ENCODE measurements at places on chromosomes 1 and 21.

- no peak for DNase-seq
Observed at GRCh38 chr1:178337091-178337706, 159.6 kb downstream of the CLEC20A start.

DNA sequence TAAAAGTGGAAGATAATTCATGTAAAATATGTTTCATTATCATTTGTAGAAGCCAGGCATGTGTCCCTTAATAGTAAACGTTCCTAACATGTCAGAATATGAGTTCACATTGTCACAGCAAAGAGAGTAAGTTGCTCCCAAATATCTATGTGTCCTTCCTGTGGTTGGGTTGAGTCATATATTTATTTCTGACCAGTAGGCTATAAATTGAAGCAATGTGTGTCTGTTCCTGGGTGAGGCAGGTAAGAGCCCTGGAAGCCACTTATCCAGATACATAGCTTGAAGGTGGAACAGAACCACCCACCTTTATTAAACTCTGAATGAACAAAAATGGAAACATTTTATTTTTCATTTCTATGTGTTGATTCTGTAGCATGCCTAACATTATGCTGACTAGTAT, 2251.6 kb downstream of the NCAM2 start:
- no peak for DNase-seq

- no peak for DNase-seq
Observed at GRCh38 chr1:23854568-23854967, 13.5 kb downstream of the FUCA1 start.

DNA sequence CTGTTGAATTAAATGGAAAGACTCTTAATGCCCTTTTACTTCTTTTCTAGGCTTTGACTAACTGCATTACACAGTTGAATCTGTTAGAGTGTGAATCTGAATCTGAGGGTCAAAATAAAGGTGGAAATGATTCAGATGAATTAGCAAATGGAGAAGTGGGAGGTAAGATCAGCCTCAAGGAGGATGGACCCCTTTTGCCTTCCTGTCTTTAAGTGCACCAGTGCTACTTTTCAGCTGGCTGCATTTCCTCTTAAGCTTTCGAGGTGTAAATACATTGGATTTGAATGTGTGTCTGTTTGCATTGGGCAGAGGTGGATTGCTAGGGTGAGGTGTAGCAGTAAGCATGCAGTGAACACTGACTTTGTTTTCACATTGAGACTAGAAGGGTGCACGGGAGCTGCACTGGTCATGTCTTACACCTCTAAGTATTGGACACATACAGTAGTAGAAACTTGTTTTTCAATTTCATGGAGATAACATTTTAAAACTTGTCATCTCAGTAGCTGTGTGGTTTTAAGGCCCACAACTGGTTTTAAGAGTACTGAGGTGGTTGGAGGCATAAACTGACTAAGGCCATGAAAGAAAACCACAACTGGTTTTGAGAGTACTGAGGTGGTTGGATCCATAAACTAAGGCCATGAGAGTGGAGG, 35.4 kb downstream of the MIA3 start:
- no peak for DNase-seq

DNA sequence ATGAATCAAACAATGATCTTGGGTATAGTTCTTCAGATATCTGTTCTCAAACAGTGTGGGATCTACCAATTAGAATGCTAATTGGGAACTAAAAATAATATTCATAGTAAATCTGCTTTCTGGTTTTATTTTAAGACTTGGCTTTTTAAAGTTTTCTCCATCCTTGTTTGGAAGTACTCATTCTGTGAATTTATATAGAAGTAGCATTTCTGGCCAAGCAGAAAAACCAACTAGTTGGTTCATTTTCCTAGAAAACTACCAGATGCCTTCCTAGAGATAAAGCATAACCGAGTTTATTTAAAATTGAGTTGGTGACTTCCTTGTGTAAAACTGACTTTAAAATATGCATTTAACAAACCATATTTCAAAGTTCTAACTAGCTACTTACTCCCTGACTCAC, 48.8 kb downstream of the DNM3 start:
- DNase-seq, result no peak

- no peak for DNase-seq
Observed at GRCh38 chr1:173581383-173582079, 21.3 kb downstream of the SLC9C2 start.

- no peak for DNase-seq
Observed at GRCh38 chr1:70427976-70428375, 16.9 kb downstream of the CTH start.

DNA sequence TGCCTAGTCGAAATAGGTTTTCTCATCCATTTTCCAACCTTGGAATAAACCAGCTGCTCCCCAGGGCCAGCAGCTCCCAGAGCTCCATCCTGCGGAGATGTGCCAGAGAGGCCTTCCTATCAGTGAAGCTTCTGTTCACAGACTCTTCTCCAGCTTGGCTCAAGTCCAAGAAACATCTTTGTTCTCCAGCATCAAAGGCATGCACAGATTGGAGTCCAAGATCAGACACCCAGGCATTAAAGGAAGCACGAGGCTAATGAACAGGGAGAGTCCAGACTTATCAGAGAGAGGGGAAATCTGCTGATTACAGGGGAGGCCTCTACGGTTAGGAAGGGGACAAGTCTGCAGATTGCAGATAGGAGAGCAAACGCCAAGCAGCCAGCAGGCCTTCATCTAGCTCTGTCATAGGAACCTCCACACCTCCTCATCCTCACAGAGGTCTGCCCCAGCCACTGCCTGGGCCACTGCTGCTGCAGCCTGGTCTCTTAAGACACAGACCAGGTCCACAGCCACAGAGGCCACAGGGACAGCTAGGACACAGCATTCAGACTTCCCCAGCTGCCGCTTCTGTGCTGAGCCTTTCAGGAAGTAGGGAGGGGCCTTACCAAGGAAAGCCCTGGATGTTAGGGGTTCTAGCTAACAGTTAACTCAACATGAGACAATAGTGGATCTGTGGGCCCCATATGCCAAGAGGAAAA, 3.4 kb downstream of the PRR9 start:
- peak; percentile 36 for DNase-seq

DNA sequence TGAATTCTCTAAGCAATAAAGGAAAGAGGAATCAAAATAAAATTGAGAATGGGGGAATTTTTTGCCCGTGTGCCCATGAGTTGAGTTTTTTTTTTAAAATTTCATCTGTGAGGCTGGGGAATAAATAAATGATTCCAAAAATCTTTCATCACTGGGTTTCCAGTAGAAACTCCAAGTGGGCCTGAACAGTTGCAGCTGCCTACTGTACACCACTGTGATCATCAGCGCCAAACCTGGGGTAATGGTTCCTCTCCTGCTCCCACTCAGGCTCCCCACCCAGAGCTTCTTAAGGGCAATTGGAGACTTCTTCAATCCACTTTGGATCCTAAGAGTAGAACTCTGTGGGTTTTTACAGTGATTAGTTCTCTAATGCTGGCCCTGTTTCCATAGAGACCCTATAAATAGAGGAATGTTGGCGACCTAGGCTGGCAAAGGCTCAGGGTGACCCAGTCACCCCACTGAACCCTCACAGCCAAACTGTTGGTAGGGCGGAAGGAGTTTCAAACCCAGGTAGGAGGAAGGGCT, 9.3 kb downstream of the TMCC2 start:
- DNase-seq, result no peak

GRCh38 chr1:218328769-218329168, 16.4 kb upstream of the TGFB2 start:
- DNase-seq, result no peak

- DNase-seq, result no peak
Observed at GRCh38 chr1:117658676-117659075, 52.8 kb downstream of the TENT5C start.

DNA sequence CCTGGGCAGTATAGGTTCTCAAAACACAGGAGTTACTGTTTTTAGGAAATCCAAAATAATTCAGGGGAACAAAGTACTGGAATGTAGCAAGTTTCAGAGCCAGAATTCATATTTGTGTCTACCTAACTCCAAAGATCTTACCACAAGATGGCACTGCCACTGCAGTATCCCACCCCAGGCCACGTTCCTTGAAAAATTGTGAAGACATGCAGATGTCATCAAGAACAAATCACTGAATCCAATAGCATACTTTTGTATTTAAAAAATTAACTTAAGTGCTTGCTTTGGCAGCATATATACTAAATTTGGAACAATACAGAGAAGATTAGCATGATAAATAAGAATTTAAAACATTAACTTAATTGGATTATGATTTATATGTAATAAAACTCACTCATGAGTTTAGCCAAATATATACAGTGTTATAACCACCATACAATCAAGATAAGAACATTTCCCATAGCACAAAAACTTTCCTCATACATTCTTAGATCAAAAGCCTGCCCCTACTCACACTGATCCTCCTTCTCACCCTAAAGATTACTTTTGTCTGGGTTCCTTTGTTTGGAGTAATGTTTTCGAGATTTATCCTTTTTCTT, 209.9 kb downstream of the FAF1 start:
- no peak for DNase-seq

- DNase-seq, result no peak
Observed at GRCh38 chr1:39960431-39960958, 5.5 kb downstream of the MFSD2A start.

- peak; percentile 47 for DNase-seq
Observed at GRCh38 chr1:54227091-54227602, 27.2 kb downstream of the MRPL37 start.

DNA sequence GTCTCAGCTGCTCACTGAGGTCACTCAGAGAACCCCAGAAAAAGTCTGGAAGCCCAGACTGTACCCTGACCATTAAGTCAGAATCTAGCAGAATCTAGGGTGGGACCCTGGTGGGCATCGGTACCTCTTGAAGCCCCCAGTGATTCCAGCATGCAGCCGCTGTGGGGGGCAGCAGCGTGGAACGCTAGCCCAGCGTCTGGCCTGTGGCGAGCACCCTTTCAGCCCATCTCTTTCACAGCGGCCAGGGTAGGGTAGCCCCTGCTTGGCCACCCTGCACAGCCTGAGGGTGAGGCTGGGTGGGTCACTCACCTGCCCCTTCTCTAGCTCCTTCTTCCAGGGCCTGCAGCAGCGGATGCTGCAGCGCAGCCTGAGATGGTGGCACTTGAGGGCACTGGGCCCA, 16.3 kb downstream of the C1orf167 start:
- no peak for DNase-seq

DNA sequence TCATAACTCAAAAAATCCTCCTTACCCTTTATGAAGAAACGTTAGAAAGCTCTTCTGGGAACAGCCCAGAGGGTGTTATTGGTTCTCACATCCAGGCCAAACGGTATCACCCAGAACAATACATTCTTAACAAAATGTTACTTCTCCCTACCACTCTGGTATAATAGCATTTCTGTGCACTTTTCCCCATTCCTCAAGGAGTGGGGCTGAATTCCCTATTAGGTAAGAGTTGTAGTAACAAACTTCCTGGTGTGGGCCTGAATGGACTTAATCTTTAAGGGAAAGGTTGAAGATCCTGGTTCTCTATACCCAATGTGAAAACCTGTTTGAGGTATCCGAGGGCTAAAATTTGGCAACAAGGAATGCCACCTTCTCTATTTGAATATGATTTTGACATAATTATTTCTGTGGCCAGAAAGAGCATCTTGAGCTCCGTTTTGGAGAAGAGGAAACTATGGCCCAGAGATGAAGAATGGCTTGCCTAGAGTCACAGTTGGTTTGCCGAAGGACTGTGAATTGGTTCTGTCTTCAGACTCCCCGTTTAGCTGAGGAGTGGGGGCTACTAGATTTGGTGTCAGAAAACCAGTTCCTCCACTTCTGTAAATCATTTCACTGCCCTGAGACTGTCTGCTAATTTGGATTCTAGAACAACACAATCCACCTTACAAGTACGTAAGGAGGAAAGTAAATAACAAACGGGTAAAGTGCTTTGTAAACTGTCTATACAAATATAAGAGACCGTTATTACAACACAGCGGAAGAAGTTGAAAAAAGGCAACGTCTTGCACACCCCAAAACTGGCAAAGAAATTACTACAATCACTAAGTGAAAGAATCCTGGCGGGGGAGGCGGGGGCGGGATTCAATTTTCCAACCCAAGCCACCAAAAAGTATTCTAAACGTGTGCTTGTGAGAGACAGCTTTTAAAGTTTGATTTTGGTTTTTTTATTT, 2.3 kb downstream of the ANP32E start:
- no peak for DNase-seq
